Left kidney (tissue), 8 donors: ENCODE measurements at places on chromosomes 16 and 17.

DNA sequence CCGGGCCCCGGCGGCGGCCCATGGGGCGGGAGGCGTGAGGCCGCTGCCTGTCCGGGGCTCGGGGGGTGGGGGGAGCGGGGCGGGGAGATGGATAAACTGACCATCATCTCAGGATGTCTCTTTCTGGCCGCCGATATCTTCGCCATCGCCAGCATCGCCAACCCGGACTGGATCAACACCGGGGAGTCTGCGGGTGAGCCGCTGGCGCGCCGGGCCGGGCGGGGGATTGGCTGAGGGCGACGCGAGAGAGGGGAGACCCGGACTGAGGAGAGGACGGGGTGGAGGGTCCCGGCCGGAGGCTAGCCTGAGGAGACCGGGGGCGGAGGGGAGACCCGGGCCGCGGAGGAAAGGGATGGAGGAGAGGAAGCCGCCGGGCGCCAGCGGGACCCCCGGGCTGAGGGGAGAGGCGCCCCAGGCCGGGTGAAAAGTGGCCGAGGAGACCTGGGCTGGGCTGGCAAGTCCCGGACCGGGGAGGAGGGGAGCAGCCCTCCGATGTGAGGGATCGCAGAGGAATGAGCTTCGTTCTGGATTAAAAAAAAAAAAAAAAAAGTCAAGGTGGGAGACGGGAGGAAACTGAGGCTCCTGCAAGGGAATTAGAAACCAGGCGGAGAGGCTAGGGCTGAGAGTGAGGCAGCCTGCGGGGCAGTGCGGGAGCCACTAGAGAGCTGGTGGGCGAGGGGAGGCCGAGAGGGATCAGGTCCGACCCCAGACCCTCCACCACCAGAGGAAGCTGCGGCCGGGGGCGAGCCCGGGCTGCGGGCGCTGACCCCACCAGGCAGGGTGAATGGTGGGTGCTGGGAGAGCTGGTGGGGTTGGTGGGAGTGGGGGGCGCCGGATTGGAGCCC, 526 bp downstream of the MOSMO start:
- no peak for DNase-seq

GRCh38 chr16:89442990-89443726, 47.2 kb downstream of the ANKRD11 start:
- peak; percentile 47 for DNase-seq

DNA sequence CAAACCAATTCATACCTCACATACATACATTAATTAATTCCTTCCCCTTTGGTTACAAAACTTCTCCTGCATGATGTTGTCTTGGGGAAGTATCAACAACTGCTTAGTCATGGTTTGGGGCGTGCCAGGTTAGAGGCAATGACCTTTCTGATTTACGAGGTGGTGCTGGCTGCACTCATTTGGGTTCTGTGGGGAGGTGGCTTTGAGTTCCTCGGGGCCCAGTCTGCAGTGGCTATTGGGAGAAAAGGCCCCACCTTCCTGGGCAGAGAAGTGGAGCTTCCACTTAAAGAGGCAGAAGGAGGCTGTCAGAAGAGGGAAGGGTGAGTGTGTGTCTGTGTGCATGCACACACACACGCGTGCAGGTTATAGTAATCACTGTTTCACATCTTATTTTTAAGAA, 10.2 kb upstream of the ETV4 start:
- DNase-seq = no peak

DNA sequence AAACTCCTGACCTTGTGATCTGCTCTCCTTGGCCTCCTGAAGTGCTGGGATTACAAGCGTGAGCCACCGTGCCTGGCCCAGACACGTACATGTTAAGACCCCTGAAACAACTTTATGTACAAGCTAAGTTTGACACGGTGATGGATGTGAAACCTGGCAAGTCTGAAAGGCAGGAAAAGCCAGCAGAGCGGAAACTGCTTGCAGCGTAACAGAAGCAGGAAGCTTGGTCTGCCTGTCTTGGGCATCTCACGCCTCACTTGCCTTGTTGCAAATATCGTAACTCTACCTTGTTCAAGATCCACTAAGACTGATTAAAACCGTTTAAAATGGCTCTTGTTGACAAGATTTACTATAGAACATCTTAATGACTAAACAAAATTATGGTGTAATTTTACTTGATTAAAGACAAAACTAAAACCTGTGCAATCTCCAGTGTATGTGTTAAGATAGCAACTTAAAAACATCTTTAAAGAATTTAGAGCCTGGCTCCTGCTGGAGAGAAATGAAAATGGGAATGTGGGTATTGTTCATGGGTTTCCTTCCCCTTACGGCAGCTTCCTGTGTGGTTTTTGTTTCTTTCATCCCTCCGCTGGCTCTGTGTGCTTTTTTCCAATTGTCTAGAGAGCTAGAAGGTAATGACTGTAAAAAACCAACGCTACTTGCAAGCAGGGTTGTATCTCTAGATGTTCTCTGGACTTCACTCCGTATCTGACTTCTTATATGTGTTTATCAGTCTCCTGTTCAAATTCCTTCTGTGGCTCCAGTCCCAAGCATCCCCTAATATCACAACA, 477.6 kb downstream of the XYLT1 start:
- peak; percentile 50 for DNase-seq

DNA sequence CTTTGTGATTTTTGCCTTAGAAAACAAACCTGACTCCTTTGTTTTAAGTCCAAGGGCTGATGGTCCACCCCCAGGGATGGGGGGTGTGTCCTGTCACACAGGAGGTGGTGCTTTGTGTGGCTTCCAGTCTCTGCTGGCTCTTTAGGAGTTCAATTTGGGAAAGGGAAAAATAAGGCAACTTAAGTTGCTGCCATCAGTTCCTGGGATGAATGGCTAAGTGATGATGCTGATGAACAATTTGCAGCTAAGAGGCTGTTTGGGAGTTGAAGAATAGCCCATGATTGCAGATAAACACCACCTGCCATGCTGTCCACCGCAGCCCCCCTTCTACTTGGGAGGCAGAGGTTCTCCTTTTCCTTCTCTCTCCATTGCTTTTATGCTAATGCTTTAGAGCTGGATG, 40.2 kb downstream of the ARL4D start:
- no peak for DNase-seq

GRCh38 chr16:52538511-52538910, 8.4 kb downstream of the TOX3 start:
- DNase-seq = no peak

DNA sequence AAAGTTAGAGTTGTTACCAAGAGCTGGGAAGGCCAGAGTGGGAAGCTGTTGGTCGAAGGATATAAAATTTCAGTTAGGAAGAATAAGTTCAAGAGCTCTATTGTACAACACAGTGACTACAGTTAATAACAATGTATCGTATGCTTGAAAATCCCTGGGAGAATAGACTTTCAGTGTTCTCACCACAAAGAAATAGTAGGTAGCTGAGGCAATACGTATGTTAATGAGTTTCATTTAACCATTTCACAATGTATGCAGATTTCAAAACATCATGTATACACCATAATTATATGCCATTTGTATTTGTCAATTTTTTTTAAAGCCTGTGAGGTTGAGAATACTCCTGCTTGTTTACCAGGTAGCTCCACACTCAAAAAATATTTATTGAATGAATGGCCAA, 41.5 kb upstream of the MYOCD start:
- no peak for DNase-seq

DNA sequence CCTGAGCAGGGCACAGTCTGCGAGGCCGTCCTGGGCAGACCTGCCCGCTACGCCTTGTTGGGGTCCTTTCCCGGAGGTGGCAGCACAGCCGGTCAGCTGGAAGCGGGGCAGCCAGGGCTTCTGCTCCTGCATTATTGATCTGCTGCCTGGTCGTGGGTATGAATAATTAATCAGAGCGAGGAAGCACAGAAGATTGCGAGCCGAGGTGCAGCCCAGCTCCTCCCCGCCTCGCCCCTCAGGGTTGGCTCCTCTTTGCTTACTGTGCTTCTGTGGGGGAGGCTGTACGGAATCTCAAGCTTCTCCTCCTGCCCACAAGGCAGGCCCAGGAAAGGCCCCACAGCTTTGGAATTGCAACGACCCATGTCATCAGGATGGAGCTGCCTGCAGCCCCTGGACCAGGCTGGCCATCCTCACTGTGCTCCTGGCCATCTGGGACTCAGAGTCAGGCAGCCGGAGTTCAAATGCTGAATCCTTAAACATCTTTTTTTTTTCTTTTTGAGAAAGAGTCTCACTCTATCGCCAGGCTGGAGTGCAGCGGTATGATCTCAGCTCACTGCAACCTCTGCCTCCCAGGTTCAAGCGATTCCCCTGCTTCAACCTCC, 25.6 kb downstream of the TRARG1 start:
- DNase-seq = no peak
